Renal cortical epithelial cell (primary cell): ENCODE measurements at places on chromosomes 12 and 14.
A peak's percentile ranks its signal among the peaks of the same experiment; 100 is the strongest.

DNA sequence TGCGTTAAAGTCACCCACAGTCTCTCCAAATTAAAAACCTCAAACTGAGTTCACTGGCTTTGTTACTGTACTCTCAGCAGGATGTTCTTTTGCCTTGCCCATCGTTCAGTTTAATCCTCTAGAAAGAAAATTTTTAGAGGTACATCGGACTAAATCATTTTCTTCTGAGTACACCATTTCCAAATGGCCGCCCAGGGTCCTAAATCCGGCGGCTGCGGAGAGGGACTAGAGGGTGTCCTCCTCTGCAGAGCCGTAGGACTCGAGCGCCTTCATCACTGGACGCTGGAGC is 1.4 kb downstream of the LIN7A start:
- no peak for DNase-seq

DNA sequence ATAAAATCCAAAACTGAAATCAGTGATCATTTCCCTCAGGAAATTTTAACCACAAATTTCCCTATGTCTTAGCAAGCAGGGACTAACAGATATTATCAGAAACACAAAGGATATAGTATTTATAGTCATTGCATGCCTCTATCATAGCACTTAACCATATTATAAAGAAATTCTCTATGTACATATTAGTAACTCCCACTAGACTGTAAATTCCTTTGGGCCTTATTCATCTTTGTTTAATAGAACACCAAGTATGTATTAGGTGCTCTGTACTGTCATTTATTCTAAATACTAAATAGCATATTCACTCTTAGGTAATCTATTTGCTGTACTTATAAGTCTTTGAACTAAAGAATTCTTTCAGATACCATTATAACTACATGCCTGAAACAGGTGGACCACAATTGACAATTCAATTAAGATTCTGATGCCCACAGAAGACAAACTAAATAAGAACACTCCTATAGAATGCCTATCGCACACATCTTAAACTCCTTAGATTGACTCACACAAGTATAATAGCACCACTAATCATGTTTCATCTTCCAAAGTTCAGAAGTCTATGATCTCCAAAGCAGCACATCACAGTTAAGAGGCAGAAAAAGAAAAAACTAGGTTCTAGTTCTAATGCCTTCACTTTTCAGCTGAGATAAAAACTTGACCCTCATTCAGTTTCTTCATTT is 134.1 kb downstream of the FSCB start:
- no peak for DNase-seq

DNA sequence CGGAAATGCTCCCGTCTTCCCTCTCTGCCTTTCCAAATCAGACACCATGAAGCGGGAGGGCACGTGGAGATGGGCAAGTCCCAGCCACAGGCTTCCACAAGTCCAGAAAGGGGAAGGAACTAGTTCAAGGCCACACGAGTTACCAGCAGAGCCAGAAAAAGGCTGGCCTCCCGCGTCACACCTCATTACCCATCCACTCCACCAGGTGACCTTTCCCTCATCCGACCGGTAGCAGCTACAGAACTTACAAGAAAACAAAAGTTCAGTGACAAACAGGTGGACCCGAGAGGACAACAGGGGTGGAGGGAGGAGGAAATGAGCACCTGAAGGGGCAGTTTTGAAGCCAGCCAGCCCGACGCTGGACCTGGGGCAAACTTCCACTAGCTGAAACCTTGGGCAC is 46.9 kb downstream of the CHGA start:
- DNase-seq = peak; percentile 74

DNA sequence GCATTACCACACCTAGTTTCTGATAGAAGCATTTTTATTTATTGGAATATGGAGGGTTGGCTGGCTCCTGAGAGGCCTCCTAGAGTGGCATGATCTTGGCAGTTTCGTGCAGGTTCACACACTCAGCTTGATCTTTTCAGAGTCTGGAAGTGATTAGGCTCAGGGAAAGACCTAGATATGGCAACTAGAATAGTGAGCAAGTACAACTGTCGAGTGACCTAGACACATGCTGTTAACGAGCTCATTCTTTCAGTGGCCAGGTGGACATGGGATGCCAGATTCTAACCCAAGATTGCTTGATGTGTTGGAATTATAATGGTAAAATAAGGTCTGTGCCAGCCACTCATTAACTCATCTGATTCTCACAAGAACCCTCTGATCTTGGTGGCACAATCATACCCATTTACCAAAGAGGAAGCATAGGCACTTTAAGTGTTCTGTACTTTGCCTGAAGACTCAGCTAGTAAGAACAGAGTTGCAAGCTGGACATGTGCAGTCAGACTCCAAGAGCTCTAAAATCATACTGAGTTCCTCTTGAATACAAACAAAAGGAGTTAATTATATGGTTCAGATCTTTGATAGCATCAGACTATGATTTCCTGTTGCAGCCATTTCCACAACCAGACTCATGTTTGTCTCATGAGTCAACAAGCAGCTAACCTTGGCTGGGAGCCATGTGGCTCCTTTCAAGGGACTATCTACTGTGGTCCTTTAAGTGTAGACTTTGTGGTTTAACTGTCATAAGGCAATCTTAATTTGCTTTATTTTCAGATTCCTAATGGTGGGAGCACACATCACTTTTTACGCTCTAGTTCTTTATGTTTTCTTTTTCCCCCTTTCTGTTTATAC is 144.2 kb downstream of the PLEKHA5 start:
- peak; percentile 98 for DNase-seq

GRCh38 chr12:90987520-90987919 is 17.3 kb downstream of the EPYC start:
- no peak for DNase-seq

- no peak for DNase-seq
These were observed 325.3 kb downstream of the GALC start for GRCh38 chr14:87667659-87668058.

DNA sequence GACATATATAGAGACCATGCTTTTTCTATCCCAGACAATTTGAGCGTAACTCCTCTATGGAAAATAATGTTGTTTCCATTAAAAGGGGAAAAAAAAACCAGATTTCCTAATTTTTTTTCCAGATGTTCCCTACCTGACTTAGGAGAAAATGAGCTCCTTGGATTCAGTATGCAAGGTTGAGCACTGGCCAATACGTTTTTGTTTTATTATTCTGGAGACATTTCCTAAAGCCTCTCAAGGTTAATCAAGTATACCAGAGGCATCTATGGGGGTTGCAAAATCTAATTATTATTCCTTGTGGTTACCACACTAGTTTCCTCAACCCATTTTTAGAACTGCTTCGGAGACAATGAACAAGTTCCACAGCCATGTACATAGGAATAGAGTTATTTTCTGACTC is 291.3 kb downstream of the SLC16A7 start:
- DNase-seq = no peak

DNA sequence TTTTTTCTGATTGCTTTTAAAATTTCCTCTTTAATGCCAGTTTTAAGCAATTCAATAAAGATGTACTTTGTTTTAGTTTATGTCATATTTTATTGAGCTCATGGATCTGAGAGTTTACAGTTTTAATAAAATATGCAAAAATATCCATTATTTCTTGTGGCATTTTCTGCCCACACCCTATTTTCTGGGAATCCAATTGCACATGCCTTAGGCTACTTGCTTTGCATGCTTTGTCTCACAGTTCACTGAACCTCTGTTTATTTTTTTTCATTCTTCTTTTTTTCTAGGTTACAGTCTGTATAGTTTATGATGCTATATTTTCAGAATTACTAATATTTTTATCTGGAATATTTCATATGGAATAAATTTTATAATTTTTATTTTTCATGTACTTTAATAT is 1258.0 kb downstream of the FSCB start:
- DNase-seq = no peak

- DNase-seq = no peak
These were observed 29.8 kb downstream of the DNM1L start for GRCh38 chr12:32708926-32709325.

DNA sequence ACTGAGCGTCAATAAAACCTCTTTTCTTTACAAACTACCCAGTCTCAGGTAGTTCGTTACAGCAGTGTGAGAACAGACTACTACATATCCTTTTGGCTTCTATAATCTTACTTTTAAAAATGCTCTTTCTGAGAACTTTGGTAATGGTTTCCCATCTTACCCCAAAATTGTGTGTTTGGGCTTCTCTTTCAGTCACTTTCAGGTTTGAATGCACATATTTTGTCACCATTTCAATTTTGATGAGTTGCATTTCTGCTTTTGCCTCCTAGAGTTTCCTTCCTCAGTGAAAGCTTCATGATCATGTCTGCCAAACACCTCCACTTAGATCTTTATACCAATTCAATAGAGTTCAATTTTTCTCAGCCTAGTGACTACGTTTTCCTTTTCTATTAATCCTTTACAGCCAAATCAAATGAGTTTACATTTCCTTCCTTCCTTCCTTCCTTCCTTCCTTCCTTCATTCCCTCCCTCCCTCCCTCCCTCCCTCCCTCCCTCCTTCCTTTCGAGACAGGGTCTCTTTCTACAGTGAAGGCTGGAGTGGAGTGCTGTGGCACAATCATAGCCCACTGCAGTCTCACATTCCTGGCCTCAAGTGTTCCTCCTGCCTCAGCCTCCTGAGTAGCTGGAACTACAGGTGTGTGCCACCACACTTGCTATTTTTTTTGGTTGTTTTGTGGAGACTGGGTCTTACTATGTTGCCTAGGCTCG is 124.9 kb downstream of the BCAT1 start:
- DNase-seq = no peak

DNA sequence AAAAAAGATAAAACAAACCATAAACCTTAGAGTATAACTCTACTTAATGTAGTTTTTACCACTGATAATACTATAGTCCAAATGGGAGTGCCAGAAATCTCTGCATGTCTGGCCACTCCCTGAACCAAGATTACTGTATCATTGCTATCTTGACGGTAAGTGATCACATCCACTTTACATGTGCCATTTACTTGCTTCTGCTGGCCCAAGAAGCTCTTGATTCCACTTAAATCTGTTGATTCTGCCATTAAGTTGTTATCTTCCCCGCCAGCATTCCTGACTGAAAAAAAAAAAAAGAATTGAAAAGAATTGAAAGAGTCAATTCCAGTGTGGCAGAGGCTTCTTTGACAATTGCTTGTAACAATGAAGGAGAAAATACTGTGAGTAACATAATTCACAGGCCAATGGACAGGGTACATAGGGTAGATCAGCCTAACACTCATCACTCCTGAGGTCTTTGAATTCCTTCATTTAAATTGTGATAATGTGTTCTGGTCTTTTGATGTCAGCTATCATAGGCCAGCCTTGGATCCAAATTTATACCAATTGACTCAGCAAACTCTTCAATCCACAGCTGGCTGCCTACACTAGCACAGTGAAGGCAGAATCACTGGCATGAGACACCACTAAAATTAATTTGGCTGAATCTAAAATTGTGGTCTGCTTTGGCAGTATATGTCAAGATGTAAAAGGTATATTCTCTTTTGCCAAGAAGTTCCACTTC is 665.2 kb upstream of the FLRT2 start:
- no peak for DNase-seq

GRCh38 chr14:84937449-84937848 is 592.5 kb upstream of the FLRT2 start:
- DNase-seq = no peak

- no peak for DNase-seq
These were observed 39.2 kb upstream of the MEG3 start for GRCh38 chr14:100786576-100787219.

DNA sequence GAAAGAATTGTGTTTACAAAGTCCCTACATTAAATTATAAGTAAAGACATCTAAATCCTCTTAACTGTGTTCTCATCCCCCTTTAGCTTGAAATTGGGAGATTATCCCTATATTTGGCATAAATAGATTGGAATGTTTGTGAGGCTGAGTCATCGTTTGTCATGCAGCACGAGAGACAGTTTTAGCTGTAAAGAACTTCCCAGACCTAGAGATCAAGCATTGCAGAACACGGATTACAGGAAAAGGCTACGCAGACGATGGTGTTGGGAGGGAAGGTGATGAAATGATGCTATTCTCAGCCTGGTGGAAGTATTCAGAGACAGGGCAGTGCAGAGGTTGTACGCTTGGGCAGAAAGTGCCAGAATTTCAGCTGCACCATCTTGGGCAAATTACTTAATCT is 93.8 kb downstream of the PTPRB start:
- peak; percentile 68 for DNase-seq

GRCh38 chr12:119412811-119413794 is 78.6 kb downstream of the CCDC60 start:
- DNase-seq = peak; percentile 56

DNA sequence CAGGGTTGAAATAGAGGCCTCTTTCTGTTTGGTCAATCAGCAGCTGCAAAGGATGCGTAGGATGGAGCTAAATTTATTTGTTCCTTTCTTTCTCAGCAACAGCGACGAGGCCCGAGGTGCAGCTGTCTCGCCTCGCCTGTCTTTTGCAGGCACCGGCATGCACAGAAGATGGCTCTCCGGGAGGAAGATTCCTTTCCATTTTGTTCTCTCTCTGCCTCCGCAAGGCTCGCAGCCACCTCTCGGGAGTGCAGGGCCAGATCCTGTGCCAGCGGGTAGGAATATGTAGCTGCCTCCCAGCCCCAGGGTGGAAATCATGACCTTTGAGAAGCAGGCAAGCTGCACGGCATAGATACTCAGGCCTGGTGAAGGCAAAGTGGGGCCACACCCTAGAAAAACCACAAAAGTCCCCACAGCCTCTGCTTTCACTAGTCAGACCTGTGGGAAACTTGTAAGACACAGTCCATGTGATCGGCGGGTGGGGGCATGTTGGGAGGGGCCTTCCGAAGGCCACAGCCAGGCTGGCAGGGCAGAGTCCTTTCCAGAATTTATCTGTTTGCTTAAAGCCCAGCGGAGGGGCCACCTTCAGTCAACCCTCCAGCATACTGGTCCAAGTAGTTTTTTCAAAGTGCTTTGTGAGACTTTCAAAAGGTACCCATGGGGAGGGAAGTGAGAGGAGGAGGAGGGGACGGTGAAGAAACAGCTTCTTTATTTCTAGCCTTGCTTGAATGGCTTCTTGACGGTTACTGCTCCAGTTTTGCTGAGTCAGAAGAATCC is at the start of gene MAP1LC3B2:
MAP1LC3B2 (plus strand) TSS at position 220 of the 774 bp plus-strand sequence. CDS start 16,562 bp downstream, outside the sequence.
- DNase-seq = peak; percentile 95

DNA sequence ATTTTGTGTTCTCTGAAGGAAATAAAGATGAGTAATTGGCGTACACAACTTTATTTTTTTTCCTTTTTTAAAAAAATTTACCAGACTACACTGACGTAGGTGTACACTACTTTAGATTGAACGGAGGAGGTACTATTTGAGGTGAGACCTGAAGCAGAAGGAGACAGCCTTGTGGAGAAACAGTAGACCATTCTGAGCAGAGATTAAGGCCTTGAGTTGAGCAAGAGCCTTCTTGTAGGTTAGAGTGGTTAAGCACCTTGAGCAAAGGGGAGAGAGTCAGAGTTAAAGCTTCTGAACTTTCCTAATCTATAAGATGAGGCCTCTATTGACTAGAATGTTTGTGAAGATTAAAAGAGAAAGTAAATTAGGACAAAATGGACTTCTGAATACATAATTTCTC is 2.5 kb downstream of the LEMD3 start:
- peak; percentile 43 for DNase-seq

GRCh38 chr14:100384819-100385813 is 62.0 kb downstream of the SLC25A47 start:
- DNase-seq = peak; percentile 70

- DNase-seq = peak; percentile 54
These were observed 280.4 kb upstream of the GARIN6 start for GRCh38 chr12:99367181-99367580.

GRCh38 chr12:121300083-121300819 is 3.7 kb upstream of the CAMKK2 start:
- DNase-seq = no peak
